ENCODE measurements at places on chromosomes 5 and 9.

DNA sequence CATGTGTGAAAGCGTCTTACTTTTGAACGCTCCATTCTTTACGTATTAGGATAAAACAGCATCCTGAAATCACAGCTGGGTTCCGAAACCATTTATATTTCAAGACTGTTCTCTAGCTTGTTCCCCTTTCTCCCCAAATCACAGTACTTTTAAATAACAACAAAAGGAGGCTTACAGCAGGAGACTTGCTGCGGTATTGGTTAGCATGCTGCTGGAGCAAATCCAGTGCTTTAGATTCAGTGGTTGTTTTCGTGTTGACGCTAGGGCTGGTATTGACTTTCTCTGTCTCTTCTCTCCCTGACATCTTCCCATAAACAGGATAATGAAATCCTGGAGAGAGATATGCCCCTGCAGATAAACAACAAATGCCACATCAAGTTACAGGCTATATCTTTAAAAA, 103.1 kb downstream of the ZNF608 start:
- no peak for DNase-seq

- DNase-seq = no peak
Observed at GRCh38 chr5:175479125-175479881, 943 bp downstream of the SFXN1 start.

- DNase-seq = no peak
Observed at GRCh38 chr5:33417632-33418031, 23.1 kb upstream of the TARS1 start.

GRCh38 chr9:12464400-12464799, 228.8 kb upstream of the TYRP1 start:
- DNase-seq = no peak

DNA sequence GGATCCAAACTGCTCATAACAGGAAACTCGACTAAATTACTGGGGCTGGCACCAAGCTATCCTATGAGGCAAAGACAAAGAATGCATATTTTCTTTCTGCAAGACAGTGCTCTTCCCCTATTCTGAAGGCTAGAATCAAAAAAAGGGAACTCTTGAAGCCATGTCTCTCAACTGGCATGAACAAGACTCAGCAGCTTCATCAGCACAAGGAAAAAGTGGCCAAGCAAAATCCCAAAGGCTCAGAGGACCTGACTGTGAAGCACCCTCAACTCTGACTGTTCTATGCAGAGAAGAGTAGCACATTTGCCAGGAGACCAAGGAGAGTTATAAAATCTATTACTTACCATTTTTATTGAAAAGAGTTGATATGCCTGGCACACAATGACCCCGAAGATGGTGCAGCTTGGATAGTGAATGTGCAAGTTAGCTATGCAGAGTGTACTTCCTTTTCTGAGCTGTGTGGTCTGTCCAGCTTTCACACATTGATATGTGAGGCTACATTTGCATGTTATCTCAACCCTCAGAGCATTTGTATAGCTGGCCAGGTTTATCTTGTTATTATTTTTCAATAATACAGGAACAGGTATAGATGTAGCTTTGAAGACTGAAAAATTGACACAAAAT, 51.0 kb upstream of the FYB1 start:
- peak; percentile 66 for DNase-seq

- DNase-seq = no peak
Observed at GRCh38 chr5:55483885-55484284, 50.9 kb downstream of the PLPP1 start.

- peak; percentile 40 for DNase-seq
Observed at GRCh38 chr5:132260714-132261551, 3.4 kb downstream of the PDLIM4 start.

DNA sequence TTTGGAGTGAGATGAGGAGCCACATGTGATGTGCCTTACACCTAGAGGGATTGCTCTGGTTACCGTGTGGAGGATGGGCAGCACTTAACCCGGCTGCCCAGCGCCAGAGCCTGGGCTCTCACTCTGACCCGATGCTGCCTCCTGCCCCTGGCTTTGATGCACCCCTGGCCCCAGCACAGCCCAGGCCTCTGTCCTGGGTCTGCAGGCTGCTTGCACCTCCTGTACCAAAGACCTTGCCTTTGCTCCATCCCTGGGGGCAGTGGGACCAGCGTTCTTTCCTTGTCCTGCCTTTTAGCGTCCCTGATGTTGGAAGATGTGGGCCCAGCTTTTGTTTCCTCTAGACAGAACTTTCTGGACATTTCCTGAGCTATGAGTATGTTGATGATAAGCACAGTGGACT, 40.4 kb downstream of the FGF18 start:
- no peak for DNase-seq

DNA sequence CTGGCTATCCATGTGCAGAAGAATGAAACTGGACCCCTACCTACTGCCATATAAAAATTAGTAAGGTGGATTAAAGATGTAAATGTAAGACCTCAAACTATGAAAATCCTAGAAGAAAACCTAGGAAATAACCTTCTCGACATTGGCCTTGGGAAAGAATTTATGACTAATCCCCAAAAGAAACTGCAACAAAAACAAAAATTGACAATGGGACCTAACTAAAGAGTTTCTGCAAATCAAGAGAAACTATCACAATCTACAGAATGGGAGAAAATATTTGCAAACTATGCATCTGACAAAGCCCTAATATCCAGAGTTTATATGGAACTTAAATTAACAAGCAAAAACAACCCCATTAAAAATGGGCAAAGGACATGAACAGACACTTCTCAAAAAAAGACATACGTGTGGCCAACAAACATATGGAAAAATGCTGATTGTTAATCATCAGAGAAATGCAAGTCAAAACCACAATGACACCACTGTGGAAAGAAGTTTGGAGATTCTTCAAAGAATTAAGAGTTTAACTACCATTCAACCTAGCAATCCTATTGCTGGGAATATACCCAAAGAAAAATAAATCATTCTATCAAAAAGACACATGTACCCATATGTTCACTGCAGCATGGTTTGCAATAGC, 98.5 kb downstream of the NR3C1 start:
- no peak for DNase-seq

DNA sequence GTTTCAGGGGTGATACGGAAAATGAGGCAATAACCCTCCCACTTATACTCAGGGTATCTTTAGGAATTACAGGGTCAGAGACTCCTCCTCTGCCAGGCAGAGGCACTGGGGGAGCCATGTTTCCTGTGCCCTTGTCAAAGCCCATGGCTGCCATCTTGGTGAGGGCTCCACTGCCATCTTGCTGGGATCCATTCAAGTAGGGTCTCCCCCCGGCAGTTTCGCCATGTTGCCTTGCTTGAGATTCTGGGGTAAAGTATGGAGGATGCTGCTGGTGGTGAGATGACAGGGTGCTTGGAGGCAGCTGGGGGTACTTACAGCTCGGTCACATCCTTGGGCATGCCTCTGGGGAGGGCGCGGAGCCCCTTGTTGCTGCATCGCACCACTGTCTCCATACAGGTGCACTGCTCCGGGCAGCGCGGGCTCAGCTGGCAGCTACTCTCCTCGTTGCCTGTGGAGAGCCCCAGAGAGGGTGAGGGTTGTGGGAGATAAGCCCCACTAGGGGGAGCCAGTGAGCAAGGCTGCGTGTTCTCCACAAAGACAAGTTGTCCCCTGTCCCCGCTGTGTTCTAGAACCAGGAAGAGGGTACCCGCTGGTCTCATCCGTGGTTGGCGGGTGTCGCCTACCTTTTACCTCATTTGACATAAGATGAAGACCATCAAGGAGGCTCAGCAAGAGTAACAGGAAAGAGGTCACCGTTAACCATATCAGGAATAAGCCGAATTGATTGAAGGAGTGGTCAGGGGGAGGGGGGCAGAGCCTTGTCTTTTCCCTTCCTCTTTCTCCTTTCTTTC, 169.0 kb upstream of the PANK3 start:
- DNase-seq = peak; percentile 35

DNA sequence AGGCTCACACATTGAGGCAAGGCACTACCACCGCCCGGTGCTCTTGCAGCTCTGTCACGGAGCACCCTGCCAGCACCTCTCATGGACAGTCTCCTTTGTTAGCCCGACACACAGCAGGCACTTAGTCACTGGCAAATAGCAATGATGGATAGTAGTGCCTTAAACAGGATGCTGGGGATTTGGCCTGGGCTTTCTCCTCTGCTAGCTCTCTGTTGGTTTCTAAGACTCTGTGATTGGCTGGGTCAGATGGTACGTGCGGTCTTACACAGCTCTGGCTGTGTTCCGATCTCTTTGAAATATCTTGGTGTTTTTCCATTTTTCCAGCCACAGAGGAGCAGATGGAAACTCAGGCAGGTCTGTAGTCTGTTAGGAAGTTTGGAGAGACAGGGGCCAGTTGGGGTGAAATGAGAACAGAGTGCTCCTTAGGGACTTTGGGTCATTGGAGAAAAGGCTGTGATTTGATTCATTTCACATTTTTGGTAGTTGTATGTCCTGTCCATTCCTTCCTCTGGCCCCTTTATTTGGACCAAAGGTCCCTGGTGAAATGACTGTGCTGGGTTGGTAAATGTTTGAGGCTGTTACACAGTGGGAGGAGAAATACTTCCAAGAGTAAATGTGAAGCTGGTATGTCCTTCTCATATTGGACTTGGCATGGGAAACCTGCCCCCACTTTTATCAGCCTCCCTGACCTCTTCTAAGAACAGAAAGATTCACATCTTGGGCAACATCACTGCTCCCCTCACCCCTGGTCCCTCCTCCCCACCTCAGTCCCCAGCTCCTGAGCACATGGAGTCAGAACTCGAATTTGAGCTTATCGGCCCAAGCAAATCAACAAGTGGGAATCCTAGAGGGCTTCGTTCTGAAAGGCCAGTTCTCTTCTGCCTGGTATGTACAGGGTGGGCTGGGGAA, 3.4 kb downstream of the SMIM3 start:
- DNase-seq = peak; percentile 61

- DNase-seq = no peak
Observed at GRCh38 chr5:73637565-73637964, 11.6 kb downstream of the ARHGEF28 start.

Measured in pons (tissue), 1 donor.